NCI-H69 (cell line): ENCODE measurements at places on chromosomes 11 and 22.

GRCh38 chr22:29470159-29470855 is 9.7 kb upstream of the NEFH start:
- DNase-seq, result peak; percentile 91

DNA sequence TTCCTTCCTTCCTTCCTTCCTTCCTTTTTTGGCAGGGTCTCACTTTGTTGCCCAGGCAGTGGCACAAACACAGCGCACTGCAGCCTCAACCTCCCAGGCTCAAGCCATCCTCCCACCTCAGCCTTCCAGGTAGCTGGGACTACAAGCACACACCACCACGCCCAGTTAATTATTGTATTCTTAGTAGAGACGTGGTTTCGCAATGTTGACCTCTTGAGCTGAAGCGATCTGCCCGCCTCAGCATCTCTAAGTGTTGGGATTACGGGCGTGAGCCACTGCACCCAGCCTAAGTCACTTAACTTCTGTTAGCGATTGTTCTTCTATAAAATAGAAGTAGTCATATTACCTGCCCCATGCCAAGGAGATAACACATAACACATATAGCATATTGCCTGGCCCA is 2.8 kb upstream of the SYTL2 start:
- peak; percentile 64 for DNase-seq

- no peak for DNase-seq
Measured at GRCh38 chr11:32602657-32603415, 19.2 kb downstream of the EIF3M start.

DNA sequence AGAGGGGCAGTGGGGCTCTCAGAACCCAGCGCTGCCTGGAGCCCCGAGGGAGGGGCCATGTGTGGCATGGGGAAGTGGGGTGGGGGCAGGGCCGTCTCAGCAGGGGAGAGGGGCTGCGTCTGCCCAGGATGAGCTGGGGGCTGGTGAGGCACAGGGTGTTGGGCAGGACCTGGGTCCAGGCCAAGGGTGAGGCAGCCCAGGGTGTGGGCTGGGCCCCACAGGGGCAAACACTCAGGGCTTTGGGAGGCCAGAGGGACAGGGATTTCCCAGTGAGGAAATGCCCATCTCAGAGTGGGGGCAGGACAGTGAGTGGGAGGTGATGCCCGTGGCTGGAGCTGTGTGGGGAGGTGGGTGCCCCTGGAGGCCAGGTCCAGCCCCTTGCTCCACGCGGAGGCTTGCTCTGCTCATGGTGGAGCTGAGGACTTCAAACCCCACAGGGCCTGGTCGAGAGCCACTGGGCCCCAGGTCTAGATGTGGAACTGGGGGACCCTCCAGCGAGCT is 5.4 kb downstream of the PLXNB2 start:
- DNase-seq, result no peak
